Stimulated activated CD4-positive, alpha-beta T cell treated with anti-CD3 and anti-CD28 coated beads, TNF-alpha, amount 100 ng/mL, for 4 hours (primary cell): ENCODE measurements at places on chromosomes 4 and X.

- no peak for DNase-seq
These were observed 1215.8 kb downstream of the RAPGEF2 start for GRCh38 chr4:160318567-160319220.

DNA sequence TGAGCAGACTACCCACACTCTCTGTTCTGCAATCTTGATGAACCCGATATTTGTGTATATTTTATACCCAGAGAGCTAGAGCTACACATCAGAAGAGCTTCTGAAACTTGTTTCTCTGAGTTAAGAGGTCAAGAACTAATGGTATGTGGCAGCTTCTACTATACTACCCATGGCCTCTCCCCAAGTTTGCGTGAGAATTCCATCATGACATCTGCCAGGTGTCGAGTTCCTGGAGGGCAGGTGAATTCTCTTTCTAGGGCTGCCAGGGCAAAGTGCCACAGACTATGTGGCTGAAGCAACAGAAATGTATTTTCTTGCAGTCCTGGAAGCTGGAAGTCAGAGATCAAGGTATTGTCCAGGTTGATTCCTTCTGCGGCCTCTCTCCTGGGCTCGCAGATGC, 4.4 kb downstream of the SORCS2 start:
- DNase-seq = no peak

- DNase-seq = no peak
These were observed 3.3 kb downstream of the CPEB2 start for GRCh38 chr4:15005474-15006115.

DNA sequence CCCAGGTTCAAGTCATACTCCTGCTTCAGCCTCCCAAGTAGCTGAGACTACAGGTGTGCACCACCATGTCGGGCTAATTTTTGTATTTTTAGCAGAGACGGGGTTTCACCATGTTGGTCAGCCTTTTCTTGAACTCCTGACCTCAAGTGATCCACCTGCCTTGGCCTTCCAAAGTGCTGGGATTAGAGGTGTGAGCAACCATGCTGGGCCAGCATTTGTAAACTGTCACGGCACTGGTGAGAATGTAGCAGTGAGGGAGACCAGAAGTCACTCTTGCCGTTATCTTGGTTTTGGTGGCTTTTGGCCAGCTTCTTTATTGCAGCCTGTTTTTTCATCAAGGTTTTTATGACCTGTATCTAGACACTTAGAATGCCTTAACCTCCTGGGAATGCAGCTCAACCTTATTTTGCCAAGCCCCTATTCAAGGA, 22.4 kb downstream of the PCDH18 start:
- DNase-seq = no peak

DNA sequence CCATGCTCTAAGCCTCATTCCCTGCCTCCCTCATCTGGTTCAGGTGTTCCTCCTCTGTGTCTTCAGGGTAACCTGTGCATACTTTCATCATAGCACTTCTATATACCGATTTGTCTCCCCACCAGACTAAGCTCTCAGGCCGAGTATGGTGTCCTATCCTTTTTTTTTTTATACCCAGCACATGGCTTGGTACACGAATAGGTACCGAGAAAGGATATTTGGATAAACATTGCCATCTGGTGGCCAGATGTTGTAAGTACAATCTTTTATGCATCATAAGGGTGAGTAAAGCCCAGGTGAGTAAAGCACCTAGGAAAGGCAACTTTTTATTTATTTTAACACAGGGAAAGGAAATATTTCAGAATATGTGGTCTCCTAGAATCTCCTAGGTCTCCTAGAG, 68.4 kb downstream of the MID2 start:
- no peak for DNase-seq

DNA sequence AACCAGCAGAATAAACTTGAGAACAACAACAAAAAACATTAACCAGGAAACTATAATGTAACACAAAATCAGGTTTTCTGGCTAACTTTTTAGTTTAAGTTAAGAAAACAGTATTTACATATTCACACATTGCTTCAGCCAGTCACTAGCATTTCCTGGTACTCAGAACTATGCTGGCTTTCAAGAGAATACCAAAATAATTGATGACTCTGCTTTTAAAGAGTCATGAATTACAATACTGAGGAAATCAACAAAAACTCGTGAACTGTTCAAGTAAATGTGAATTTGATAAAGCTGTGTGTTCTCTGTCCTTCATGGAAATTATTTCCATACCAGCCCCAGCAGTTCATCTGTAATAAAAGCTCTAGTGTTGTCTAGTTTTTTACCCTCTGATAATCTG, 27.4 kb downstream of the PRSS12 start:
- DNase-seq = no peak

DNA sequence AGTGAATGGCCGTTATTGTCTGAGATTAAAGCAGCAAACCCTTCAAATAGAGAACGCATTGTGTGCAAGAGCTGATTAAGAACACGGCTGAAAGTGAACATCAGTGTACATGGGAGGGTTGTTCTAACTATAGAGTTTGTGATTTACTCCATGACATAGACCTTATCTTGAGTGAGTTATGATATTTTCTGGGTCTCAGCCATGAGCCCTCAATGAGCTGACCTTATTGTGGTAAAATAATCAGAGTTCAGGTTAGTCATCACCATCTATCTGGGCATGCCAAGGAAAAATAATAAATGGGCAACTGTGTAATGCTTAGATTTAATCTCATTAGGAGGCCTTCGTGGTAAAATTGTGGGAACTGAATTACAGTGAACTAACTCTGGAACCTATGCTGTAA, 33.2 kb upstream of the CLDN24 start:
- DNase-seq = no peak

- no peak for DNase-seq
These were observed 235.4 kb downstream of the MGST2 start for GRCh38 chr4:139900964-139901376.

DNA sequence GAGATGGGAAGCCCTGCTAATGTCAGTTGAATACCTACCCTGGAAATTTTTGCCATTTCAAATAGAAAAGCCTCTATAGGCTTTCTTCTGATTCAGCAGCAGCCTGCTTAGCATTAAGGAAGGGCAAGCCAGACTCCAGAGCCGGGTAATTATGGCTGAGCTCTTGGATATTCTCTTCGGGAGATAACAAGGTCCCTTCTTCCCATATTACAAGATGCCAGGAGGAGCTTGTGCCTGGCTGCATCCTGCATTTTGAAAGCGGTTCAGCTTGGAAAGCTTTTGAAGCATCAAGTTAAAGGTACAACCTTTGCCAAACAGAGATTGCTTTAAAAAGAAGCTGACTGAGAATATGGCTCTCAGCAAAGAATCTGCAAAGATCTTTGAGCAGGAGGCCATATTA, 399.6 kb upstream of the RPS6KA3 start:
- DNase-seq = no peak

- DNase-seq = no peak
These were observed 12.7 kb downstream of the FGFBP1 start for GRCh38 chr4:15925830-15926229.

DNA sequence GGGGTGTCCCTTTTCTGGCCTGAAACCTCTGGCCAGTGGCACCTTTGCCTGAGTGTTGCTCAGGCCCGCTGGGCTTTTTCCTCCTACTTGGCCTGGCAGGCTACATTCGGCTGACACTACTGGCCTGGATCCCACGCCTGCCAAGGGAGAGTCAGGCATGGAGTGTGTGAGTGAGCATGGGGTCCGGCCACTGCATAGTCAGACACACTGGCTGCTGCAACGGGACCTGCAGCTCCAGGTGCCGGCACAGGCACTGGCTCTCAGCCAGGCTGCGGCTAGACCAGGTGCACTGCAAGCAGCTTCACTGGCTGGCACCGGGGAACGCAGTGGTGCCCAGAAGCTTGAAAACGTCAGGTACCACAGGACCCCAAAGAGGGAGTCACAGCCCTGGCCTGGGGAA, 434.9 kb downstream of the ARHGAP24 start:
- no peak for DNase-seq

- no peak for DNase-seq
These were observed 16.8 kb upstream of the DMP1 start for GRCh38 chr4:87633243-87633642.

- no peak for DNase-seq
These were observed 169.3 kb downstream of the CHIC2 start for GRCh38 chr4:53895137-53895536.

GRCh38 chr4:46950826-46951225, 41.8 kb upstream of the COX7B2 start:
- DNase-seq = no peak

DNA sequence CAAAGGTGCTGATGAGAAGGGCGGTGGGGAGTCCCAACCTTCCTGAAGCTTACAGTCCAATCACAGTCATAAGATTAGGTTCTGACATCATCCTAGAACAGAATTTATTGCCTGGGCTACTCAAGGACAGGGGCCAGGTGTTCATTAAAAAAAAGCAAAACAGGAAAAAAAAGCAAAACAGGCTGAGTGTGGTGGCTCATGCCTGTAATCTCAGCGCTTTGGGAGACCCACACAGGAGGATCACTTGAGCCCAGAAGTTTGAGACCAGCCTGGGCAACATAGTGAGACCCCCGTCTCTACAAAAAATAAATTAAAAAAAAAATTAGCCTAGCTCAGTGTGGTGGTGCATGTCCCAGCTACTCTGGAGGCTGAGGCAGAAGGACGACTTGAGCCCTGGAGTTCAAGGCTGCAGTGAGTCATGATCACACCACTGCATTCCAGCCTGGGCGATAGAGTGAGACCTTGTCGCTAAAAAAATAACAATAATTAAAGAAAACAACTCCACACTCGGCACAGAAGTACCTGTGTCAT, 3.0 kb downstream of the RAB9A start:
- no peak for DNase-seq

GRCh38 chr4:145843148-145843547, 95.5 kb downstream of the ZNF827 start:
- no peak for DNase-seq
